ENCODE measurements at places on chromosomes 12 and 14.

DNA sequence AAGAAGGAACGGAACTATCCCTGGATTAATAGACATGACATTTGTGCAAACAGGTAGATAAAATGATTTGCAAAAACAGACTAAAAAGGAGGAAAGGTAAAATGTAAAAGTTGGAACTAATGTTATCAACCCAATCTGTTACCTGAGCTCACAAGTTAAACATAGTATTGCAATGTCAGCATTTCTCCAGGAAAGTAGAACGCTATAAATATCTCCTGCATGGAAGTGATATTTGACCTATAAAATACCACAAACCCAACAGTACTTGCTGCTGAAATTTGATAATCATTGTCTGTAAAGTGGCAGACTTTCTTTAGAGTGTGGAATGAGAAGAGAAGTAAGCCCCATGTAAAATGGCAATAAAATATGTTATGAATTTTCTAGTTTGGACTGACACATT is 1435.7 kb downstream of the LRFN5 start:
- no peak for DNase-seq

DNA sequence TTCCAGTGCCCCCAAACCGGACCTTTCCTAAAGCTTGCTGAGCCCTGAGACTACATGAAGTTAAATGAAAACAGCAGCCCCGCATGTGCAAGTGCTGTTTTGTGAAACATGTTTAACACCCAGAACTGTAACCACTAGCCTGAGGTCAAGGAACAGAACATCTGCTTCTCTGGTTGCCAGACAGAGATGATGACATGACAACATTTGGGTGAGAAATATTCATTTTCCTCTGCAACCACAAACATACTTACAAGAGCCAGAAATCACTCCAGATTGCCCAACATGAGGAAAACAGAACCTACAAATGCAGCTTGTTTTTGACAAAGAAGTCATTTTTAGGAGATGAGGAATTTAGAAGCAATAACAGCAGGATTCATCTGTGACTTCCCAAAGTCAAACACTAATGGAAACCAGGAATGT is 110.4 kb downstream of the BCAT1 start:
- no peak for DNase-seq

- no peak for DNase-seq
These were observed 216.5 kb downstream of the SLC38A4 start for GRCh38 chr12:46609273-46609623.

GRCh38 chr12:122471324-122472226 is 29.2 kb downstream of the ZCCHC8 start:
- no peak for DNase-seq

GRCh38 chr12:80299219-80299618 is 144.8 kb upstream of the PTPRQ start:
- DNase-seq = no peak

- no peak for DNase-seq
These were observed 11.5 kb upstream of the IFI27 start for GRCh38 chr14:94099006-94099405.

GRCh38 chr14:51724650-51725049 is 72.9 kb downstream of the FRMD6 start:
- no peak for DNase-seq

GRCh38 chr14:66746316-66747006 is 238.5 kb downstream of the GPHN start:
- DNase-seq = no peak

DNA sequence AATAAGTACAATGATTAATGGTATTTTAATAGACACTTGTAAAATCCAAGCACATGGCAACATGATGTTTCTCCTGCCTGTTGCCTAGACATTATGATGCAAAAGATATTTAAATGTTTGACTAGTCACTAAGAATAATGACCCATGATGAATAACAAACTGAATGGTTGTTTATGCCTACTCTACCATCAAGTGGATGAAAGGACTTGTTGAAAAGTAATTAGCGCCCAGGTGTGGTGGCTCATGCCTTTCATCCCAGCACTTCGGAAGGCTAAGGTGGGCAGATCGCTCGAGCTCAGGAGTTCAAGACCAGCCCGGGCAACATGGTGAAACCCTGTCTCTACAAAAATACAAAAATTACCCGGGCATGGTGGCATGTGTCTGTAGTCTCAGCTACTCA is 30.7 kb downstream of the KIF21A start:
- no peak for DNase-seq

All from stimulated activated CD8-positive, alpha-beta memory T cell treated with anti-CD3 and anti-CD28 coated beads, Interleukin-12 subunit alpha, Interleukin-12 subunit beta, amount 100 ng/mL, for 4 hours (primary cell).